Bronchial epithelial cell (primary cell): ENCODE measurements at places on chromosomes 1 and 21.
A peak's percentile ranks its signal among the peaks of the same experiment; 100 is the strongest.

DNA sequence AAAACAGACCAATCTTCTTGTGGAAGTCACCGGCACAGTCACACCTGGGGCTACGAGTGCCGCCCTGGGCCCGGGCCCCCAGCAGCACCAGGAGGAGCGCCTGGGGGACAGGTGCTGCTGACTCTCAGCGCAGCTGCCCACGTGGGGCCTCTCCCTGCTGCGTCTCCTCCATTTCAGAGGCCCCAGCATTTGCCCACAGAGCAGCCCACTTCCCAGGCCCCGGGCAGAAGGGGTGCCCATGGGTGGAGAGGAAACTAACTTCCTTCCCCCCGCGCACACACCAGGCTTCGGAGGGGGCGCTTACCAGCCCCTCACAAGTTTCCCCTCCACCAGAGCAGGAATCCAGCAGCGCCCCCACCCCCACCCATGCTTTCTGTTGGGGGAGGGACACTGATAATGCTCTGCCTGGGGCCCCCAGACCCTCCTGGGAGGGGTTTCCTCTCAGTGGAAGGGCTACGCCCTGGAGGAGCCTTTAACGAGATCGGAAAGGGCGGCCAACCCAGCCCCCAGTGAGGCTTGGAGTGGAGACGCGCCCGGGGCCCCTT is 440 bp downstream of the TNFRSF25 start:
- no peak for DNase-seq

DNA sequence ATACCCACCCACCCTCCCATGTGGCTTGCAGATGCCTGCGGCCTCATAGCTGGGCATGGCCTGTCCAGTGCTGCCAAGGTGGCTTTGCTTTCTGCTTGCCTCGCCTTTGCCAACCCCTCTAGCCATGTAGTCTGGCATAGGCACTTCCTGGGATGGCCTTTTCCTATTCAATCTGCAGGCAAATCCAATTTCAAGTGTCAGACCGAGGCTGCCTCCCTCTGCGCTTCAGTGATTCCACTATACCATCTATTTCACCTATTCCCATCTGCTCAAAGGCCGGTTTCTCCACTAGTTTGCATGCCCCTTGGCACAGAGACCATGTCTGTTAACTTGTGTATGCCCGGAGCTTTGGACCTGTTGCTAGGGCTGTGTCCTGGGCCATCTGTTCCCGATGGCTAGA is 3.8 kb upstream of the ZBTB21 start:
- no peak for DNase-seq

DNA sequence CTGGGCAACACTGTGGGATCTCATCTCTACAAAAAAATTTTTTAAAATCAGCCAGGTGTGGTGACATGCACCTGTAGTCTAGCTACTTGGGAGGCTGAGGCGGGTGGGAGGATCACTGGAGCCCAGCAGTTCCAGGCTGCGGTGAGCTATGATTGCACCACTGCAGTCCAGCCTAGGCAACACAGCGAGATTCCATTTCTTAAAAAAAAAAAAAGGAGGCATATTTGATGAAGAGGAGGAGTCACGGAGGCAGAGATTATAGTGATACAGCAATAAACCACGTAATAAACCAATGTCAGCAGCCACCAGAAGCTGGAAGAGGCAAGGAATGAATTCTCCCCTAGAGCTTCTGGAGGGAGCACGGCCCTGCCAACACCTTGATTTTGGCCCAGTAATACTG is 4.0 kb downstream of the LIX1L start:
- DNase-seq, result no peak

- peak; percentile 82 for DNase-seq
Observed at GRCh38 chr1:206589206-206589605, 23.1 kb downstream of the EIF2D start.

- peak; percentile 38 for DNase-seq
Observed at GRCh38 chr1:205430696-205431305, 8.9 kb upstream of the LEMD1 start.

DNA sequence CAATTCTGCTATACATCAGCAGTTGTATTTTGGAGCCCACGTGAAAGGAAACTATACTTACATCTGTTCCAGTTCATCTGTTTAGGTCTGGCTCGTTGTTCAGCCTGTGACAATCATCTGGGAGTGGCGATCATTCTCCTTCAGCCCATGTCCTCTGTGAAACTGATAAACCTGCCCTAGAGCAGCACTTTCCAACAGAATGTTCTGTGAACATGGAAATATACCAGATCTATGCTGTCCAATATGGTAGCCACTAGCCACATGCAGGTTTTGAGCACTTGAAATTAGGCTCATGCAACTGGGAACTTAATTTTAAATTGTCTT is 24.5 kb upstream of the COQ8A start:
- DNase-seq, result no peak

GRCh38 chr1:31570228-31570627 is 6.1 kb upstream of the TINAGL1 start:
- no peak for DNase-seq

DNA sequence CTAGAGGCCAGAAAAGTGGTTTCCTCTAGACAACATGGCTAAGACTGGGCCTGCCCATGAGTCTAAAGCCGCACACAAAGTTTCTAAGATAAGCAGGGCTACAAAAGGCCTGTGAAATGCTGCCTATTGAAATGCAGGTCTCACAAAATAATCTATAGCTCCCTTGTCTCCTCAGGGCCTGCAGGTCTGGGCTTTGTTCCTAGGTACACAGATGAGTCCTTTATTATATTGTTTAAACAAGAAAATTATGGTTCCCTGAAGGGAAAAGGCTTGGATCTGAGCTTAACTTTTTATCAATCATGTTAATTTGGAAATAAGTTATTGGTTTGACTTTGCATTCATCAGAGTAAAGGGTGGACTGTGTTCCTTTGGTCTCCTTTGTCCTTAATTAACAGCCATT is 413.4 kb upstream of the BEND5 start:
- DNase-seq, result no peak

GRCh38 chr1:61250933-61251332 is 168.6 kb downstream of the NFIA start:
- no peak for DNase-seq

GRCh38 chr1:112048421-112048820 is 59.0 kb upstream of the KCND3 start:
- DNase-seq, result no peak

DNA sequence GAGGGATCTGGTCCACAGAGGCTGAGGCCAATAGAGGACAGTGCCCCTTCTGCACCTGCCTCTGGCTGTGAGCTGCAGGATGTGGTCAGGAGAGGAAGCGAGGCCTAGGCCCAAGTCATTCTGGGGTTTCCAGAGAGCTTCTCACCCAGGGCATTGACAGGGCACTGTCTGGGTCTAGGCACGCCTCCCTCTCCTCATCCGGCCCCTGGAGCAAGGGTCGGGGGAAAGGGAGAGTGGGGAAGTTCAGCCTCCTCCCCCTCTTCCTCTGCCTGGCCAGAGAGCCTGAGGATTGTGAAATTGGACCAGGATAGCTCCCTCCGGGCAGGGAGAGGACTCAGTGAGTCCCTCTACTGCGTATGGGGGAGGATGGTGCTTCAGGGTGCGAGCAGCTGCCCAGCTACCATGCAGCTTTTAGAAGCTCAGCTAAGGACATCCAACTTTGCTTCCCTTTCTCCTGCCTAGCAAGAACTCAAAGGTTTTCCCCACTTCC is 6.3 kb upstream of the INAVA start:
- DNase-seq, result no peak

- DNase-seq, result no peak
Observed at GRCh38 chr1:114063544-114063943, 84.3 kb downstream of the OLFML3 start.

DNA sequence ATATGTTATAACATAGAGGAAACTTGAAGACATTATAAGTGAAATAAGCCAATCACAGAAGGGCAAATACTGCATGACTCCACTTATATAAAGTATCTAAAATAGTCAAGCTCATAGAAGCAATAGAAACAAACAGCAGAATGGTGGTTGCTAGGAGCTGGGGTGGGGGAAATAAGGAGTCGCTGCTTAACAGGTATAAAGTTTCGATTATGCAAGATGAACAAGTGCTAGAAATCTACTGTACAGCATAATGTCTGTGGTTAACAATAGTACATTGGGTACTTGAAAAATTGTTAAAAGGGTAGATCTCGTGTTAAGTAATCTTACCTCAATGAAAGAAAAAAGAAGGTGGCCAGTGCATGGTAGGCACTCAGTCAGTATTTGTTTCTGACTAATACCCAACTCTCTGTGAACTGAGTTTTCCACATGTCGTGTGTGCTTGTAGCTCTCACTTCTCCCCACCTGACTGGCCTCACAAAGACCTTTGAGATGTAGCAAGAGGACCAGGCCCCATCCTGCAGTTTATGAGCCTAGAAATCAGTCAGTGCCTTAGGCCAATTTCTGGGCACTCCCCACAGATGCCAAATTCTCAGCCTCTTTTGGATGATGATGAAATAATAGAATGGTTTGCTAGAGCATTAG is 14.7 kb upstream of the SPRR5 start:
- peak; percentile 78 for DNase-seq

GRCh38 chr1:61620536-61620935 is 104.4 kb downstream of the TM2D1 start:
- no peak for DNase-seq

DNA sequence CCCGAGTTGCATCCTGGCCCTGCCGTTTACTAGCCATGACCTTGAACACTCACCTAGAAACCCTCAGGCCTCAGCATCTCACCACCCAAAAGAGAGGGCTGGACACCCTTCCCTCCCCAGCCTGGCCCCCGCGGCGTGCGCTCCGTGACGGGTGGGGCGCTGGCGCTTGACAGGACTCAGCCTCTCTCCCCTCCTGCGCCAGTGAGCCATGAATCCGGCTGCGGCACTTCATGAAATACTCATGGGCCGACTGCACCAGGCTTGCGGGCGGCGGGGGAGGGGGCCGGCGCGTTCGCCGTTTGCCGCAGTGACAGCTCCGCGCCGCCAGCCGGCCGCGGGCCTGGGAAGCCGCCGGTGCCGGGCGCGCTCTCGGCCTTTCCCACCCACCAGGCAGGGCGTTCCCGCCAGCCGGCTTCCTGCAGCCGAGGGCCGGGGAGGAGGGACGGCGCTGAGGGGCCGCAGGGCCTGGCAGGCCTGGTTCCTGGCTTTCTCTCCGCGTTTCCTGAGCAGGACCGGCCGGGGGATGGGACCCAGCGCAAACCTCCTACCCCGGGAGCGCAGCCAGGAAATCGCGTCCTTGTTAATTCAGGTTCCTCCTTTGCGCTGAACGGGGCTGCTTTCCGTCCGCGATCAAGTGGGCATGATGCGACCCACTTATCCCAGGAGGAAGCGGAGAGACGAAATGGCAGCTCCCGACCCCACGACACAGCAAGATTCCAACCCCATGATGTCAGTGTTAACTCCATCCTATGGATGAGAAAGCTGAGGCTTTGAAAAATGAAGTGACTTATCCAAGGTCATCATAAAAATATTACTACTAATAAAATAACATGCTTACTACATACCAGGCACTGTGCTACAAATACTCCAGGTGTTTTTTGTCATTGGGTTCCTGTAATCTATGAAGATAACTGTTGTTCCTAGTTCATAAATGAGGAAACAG is 9.1 kb upstream of the LUZP1 start:
- peak; percentile 61 for DNase-seq

GRCh38 chr1:179036844-179037465 is 11.3 kb downstream of the FAM20B start:
- DNase-seq, result peak; percentile 76

DNA sequence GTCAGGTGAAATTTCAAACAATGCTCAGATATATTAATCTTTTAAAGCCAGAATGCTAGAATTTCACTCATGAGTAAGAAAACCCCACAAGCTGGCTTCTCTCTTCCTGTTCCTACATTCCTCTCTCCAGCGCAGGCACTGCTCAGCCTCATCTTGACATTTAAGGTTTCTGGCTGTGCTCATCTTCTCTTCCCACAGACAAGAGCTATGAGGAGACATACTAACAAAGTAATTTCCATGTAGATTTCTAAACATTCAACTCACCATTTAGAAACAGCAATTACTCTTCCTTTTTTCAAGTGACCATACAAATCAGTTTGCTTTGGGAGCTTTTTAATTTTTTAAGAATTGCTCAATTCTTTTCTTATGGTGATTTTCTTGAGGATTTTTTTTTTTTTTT is 7.8 kb upstream of the LRRC8D start:
- DNase-seq, result no peak

DNA sequence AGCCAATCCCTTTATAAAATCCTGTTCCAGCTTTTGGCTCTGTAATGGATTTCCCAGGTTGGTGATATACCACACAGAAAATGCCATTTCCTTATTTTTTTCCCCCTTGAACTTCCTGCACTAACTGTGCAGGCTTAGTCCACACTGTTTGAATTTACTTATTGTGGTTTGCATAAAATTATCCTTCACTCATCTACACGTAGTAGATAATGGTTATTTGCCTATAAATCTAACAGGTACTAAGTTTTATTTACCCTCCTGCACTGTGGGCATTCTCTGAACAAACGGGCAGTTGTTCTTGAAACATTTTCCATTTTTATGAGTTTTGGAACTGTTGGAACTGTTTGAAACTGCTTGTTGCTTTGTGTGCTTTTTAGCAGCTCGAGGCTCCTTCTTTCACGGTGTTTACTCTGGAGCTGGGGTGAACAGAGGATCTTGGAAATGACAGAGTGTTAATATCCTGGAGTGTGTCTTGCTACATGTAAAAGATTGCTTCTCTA is 23.0 kb upstream of the KIFAP3 start:
- DNase-seq, result no peak
